ENCODE measurements at places on chromosomes 4 and X. TPM values are rescaled to one million over a fixed set of nuclear protein-coding genes. Genes with fewer than 3 reads are reported as not detected.

Gene BCOR
- total RNA-seq = 44.6 TPM

GRCh38 chr4:99841129-99841528 is 24.5 kb downstream of the DAPP1 start:
- DNase-seq = no peak

DNA sequence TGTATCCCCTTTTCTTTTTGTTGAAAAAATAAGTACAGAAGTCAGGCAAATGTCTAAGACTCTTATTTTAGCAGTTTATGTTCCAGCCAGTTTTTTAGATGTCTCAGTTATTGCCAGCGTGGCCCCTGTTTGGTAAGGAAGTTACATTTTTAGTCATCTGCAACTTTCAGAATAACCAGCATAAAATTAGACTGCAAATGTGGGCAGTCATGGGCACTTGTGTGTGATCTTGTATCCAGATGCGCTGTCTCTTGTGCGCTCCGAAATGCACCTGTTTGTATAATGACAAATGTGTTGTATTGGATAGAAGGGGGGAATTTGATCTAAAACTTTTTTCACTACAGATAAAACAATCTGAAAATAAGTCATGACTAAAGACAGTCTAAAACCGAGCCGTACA is 44.3 kb upstream of the CLCN4 start:
- no peak for DNase-seq

DNA sequence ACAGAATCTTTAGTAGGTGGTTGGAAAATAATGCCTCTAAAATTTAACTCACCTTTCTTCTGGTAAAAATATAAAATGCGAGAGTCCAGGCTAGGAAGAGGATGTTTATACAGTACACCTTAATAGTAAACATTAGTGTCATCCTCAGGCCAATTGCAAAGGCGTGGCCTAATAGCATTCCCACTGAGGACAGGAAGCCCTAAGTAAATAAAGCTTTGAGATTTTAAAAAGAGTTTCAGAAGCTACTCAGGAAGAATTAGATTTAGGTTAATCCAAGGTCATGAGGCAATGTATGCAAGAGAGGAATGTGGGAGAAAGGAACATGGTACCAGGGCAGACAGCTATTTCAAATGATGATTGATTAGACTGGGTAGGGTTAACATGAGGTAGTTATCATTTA is 49.5 kb downstream of the RPGR start:
- no peak for DNase-seq

DNA sequence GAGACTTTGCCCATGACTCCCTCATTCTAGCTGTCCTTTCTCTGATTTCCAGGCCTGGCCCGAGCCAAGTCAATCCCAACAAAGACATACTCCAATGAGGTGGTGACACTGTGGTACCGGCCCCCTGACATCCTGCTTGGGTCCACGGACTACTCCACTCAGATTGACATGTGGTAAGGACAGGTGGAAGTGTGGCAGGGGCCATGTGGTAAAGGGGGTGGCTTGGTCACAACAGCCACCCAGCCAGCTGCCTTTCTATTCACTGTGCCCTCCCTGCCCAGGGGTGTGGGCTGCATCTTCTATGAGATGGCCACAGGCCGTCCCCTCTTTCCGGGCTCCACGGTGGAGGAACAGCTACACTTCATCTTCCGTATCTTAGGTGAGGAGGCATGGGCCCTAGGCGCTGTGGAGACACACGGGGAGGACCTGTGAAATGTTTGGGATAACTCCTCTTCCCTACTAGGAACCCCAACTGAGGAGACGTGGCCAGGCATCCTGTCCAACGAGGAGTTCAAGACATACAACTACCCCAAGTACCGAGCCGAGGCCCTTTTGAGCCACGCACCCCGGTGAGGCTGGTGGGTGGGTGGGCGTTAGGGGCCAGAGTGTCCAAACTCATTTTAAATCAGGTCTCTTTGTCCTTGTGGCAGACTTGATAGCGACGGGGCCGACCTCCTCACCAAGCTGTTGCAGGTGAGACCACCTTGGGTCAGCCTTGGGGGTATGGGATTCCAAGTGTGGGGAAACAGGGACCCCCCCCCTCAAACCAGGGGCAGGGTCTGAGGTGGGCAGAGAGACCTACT is 6.1 kb upstream of the USP11 start:
- no peak for DNase-seq

GRCh38 chrX:101395789-101396188 is 5.0 kb downstream of the RPL36A start:
- no peak for DNase-seq

DNA sequence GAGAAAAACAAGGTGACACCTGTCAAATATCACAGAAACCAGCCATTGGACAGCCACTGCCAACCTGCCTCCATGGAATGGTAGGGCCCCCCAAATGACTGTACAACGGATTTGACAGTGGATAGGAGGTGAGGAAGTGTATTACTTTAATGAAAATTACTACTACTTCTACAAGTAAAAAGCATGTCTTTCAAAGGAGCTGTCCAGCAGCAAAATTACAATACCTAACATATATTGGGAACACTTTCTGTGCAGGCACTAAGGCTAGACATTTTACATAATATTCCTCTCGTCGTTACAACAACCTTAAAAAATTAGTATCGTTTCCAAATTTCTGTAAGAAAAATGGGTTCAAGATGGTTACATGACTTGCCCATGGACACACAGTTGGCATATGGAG is 14.9 kb downstream of the PPP3CA start:
- DNase-seq = no peak

DNA sequence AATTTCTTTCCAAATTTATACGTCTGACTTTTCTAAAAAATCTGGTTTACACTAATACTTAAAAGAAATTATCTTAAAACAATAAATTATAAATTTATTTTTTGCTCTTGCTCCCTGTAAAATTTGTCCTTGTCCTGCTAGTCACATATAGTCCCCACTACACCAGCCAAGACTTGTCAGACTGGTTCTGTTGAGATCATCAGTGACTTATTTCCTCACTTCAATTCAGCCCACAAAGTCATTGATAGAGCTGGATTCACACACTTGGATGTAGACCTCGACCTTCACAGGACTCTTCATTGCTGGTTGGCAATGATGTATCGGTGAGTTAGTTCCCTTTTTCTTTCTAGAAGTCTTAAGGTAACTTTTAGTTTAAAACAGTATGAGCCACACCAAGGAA is at the start of gene TMPRSS11E:
Gene TMPRSS11E (plus strand): TSS at position 263 of the 400 bp plus-strand sequence. CDS start 50 bp downstream, at position 313.
- no peak for DNase-seq

Data from thyroid gland (tissue), 4 donors.